ENCODE measurements at places on chromosomes 12 and 14. TPM values are rescaled to one million over a fixed set of nuclear protein-coding genes. Genes with fewer than 3 reads are reported as not detected.
A peak's percentile ranks its signal among the peaks of the same experiment; 100 is the strongest.

DNA sequence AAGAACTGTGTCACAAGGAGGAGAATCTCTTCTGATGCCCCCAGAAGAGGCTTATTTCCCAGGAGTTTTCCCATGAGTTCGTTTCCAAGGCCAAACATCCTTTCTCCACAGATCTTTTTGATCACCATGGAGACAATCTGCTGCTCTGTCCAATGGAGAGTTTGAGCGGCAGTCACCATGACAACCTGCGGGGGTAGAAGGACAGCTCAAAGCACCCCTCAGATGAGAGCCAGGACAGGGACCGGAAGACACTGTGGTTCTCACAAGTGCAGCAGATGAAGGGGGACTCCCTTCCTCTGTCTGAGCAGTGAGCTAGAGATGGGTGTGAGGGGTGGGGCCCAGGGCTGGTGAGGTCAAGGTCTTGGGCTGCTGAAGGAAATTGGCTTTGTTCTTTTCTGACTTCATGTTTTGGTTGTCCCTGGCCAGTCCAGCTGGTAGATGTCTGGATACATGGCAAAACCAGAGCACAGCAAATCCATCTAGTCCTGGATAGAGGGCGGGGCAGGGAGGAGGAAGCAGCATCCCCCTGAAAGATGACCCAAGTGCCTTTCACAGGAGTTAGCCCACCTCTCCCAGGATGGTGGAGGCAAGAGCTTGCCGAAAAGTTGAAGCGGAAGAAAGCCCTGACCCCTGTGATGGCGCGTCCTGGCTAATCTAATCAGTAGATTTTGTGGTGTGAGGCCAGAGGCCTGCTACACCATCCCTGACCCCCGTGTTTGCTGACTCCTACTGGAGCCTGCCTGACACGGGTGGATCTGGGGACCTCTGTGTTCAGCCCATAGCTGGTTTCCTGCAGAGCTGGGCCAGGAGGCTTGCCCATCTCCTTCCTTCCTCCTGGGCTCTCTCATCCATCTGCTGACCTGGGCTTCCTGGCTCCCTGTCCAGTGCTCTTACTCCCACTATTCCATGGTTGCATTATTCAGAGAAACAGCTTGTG, 24.4 kb downstream of the DHRS2 start:
- no peak for DNase-seq

DNA sequence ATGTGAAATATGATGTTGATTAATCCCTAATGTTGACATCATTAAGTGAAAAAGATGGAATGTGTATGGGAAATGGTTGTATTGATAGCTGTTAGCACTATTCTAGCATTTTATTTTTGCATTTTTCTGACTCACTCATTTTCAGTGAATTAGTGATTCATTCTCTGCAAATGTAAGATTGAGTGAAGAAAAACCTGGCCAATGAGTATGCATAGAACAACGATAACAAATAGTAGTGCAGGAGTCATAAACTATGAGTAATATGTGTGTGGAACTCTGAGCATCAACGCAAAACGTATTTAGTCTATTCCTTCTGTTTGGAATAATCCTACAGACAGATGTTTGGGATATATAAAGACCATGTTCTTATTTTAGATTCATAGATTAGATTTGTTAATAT, 76.3 kb upstream of the RTL1 start:
- DNase-seq: no peak

DNA sequence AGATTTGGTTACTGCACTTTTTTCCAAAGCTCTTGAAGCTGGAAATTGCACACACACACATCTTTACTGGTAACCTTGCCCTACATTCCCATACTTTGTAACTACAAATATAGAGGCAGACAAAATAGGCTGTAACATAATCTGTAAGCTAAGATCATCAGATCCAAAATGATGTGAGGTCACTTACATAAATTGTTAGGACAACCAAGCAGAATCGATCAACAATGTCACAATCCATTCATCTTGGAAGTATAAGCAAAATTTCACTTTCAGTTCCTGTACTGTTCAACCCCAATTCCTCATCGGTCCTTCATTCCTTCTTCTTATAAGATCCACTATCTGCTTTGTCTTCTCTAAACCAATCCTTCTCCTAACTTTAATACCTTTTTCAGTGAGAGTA, 72.6 kb downstream of the EPS8 start:
- no peak for DNase-seq

DNA sequence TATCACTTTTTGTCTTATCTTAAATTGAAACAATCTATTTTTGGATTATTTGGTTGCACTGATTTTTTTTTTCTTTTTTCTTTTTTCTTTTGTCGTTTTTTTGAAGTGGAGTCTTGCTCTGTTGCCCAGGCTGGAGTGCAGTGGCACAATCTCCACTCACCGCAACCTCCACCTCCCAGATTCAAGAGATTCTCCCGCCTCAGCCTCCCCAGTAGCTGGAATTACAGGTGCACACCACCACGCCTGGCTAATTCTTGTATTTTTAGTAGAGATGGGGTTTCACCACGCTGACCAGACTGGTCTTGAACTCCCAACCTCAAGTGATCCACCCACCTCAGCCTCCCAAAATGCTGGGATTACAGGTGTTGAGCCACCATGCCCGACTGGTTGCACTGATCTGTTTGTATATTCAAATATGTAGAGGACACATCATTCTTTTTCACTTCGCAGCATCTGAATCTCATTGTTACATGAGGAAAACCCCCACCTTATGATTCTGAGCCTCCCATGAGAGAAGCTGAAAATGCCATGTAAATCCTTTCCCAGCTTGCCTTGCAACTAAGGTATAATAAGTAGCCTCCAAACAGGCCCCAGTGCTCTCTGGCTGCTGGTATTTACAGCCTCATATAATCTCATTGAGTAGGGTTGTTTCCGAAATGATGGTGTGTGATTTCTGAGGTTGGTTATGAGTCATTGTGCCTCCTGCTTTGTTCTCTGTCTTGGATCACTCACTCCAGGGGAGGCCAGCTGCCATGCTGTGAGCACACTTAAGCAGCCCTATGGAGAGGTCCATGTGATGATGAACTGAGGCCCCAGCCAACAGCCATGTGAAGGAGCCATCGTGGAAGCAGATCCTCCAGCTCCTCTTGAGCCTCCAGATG, 5.2 kb upstream of the HSP90B1 start:
- no peak for DNase-seq

- no peak for DNase-seq
These were observed 6.2 kb upstream of the DHRS2 start for GRCh38 chr14:23629832-23630396.

GRCh38 chr14:90201344-90201743, 55.0 kb upstream of the PSMC1 start:
- no peak for DNase-seq

DNA sequence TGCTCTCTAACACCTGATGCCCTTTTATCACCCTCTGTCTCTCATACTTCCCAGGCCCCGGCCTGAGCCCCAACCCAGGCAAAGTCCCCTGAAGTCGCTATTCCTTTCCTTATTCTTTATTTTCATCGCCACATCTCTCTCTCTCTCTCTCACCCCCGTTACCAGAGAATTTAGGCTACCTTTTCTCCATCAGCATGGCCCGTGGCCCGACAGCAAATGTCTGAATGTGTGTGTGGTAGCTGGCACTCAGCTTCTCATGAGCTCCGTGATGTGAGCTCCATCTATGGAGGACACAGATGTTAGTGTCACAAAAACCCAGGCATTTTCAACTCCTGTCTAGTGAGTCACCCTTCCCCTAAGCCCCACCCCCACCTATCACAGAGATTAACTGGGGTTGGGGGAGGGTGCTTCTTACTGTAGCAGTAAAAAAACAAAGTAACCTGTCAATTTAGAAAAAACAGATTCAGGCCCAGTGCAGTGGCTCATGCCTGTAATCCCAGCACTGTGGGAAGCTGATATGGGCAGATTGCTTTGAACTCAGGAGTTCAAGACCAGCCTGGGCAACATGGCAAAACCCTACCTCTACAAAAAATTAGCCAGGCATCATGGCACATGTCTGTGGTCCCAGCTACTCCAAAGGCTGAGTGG, 53.8 kb downstream of the VCPKMT start:
- peak; percentile 88 for DNase-seq

TDRD9 gene
- total RNA-seq: not detected

CCDC177 gene
- not detected for total RNA-seq

DNA sequence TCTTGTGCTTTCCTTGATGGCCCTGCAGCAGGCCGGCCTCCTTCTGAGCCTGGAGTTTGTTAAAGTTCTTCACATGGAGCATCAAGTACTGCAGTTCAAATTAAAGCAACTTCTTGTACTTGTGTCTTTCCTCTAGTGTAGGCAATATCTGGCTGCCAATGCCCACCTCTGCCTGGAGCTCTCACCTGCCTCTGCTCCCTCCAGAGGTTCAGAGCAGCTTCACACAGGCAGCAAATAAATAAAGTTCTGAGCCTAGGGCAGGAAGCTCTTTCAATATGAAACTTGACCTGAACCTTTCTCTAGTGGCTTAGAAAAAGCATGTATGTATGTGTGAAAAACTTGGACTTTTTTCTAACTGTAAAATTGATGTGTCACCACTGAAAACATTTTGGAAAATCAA, 65.9 kb downstream of the ITPR2 start:
- DNase-seq: peak; percentile 67

- DNase-seq: no peak
These were observed 5.7 kb upstream of the CHGA start for GRCh38 chr14:92917041-92917940.

DNA sequence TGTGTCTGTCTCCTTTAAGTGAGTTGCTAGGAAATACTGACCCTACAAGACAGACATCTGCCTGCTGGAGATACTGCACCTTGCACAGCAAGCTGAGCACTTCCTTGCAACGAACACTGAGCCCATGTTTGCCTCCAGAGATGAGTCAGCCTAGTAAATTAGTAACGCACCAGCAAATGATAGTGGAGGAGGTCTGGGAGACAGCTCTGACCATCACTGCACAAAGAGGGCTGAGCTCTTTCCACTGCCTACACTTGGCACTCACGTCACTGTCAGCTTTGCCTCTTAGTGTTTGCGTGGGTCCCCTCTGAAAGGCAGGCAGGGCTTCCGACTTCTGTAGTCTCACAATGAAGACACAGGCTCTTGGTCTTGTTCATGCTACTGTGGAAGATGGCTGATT, 109.0 kb downstream of the APAF1 start:
- peak; percentile 67 for DNase-seq

- DNase-seq: no peak
These were observed 499 bp downstream of the TOGARAM1 start for GRCh38 chr14:44962334-44963043.

DNA sequence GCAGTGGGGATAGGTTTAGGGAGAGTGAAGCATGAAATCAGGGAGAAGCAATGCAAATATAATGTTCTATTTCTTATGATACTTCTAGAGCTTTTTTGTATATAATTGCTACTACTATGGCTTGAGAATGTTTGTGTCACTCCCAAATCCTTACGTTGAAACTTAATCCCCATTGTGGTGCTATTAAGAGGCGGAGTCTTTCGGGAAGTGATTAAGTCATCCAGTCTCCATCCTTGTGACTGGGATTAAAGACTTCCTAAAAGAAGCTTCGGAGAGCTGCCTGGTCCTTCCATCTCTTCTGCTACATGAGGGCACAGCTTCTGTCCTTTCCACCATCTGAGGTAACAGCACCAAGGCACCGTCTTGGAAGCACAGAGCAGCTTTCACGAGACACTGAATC, 81.2 kb downstream of the COX16 start:
- DNase-seq: no peak

DNA sequence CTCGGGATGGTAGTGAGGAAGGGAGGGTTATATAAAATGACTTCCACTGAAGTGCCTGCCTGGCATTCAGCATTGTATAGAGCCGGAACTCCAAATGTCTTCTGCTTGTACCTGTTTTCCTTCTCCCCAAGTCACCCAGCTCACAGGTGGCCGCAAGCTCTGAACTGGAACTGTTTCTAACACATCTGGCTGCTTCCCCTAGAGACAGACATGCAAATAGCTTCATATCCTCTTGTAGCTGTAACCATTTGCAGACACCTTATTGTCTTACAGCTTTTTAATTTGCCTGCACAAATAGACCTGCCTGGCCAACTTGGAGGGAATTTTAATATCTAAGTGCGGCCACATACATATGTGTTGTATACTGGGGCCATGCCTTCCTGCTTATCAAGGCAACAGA, 126.0 kb downstream of the CHST11 start:
- DNase-seq: no peak

- DNase-seq: no peak
These were observed 9.6 kb downstream of the ACTN1 start for GRCh38 chr14:68969278-68970033.

- DNase-seq: peak; percentile 91
These were observed at the start of gene HPD for GRCh38 chr12:121858662-121859572. Gene HPD, minus strand, starts transcription at chr12:121858859. Its CDS starts 36 bp downstream, at chr12:121858823.

- no peak for DNase-seq
These were observed 230.4 kb downstream of the TRHDE start for GRCh38 chr12:72502546-72502945.

- DNase-seq: no peak
These were observed 141.3 kb upstream of the PLEKHG7 start for GRCh38 chr12:92561543-92561899.

PRIMA1 gene
- total RNA-seq: 3.2 TPM

KRT8 gene
- 837 TPM for total RNA-seq

TAS2R46 gene
- total RNA-seq: 0.22 TPM

FGF6 gene
- total RNA-seq: not detected

DNA sequence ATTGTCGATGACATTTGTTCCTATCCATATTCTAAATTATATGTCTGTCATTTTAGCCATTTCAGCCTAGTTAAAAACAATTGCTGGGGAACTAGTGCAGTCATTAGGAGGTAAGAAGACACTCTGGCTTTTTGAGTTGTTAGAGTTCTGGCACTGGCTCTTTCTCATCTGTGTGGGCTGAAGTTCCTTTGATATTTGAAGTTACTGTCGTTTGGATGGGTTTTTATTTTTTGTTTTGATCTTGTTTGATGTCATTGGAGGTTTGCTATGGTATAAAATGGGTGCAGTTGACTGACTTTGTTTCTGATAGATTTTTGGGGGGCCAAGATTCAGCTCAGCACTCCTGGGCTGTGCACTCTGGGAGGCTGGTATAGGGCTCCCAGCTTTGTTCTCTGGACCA, 20.7 kb upstream of the CD69 start:
- DNase-seq: no peak

DNA sequence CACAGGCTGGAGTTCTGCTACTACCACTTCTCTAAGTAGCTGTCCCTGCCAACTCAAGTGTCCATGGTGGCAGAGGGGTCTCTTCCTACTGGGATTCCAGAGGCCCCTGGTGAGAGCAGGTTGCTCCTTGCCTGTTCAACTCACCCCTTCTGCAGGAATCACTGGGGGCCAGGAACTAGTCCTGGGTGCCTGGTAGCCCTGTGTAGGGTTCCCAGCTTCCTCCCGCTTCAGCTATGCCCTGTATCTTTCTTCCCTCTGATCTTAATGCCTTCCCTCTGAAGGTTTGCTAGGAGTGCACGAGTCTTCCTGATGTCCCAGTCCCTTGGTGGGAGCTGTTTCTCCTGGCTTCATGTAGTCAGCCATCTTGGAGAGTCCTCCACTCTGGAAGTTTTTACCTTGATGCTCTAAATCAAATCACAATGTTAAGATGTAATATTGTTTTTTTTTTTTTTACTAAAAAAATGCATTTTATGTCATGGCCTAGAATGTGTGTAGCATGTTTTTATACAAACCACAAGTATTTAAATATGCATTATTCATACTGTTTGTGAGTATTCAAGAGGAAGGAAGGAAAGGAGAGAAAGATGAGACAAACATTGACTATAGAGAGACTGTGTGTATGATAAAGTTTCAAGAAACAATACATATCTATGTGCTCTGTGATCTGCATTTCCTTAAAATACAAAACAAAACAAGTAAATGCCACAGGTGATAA, 54.7 kb downstream of the FRS2 start:
- DNase-seq: no peak

KRT7 gene
- not detected for total RNA-seq

GRCh38 chr12:75488553-75488952, 8.0 kb downstream of the GLIPR1 start:
- DNase-seq: peak; percentile 12

Data from HepG2 (cell line).